ENCODE measurements at places on chromosomes 2 and 18.

DNA sequence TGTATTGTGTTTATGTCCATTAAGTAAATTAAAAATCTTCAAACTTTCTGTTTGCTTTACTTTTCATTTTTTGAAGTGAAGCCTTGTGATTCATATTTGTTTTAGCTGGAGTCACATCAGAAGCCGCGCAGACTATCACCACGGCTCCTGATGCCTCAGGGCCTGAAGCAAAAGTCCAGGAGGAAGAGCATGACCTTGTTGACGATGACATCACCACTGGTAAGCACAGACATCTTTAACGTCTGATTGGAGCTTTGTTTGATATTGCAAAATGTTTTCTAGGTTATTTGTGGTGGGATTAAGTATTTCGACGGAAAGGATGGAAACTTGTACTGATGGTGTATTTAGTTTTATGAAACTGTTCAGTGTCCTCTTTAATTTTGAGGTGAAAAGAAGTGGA is 164.8 kb downstream of the WDR7 start:
- H3K4me3 ChIP-seq: no peak overlapping the region
- no peak overlapping the region for H3K27ac ChIP-seq
- no peak for DNase-seq
- H3K36me3 ChIP-seq: peaks cover 4% of the 10 kb centered on the region
- no peaks in the 10 kb centered on the region for H3K27me3 ChIP-seq

- no peaks in the 10 kb centered on the region for H3K27me3 ChIP-seq
- no peak for DNase-seq
- H3K27ac ChIP-seq: no peak overlapping the region
- H3K36me3 ChIP-seq: no peaks in the 10 kb centered on the region
- no peaks in the 10 kb centered on the region for H3K4me1 ChIP-seq
- no peak overlapping the region for H3K4me3 ChIP-seq
Measured at GRCh38 chr2:139457873-139458272, 677.7 kb upstream of the NXPH2 start.

DNA sequence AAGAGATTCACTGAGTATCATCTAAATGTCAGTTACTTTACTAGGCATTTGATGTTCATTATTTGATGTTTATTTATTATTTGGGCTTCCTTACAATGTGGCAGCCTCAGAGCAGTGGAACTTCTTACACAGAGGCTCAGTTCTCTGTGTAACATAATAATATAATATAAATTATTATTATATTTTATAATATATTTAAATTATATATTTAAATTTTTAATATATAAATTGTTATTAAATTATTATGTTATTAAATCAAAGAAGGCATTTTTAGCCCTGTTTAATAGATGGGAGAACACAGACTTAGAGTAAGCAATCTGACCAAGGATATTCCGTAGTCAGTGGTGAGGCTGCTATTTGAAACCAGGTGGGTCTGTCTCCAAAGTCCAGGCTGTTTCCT is 315.3 kb upstream of the SKOR2 start:
- no peaks in the 10 kb centered on the region for H3K36me3 ChIP-seq
- no peaks in the 10 kb centered on the region for H3K4me1 ChIP-seq
- H3K27ac ChIP-seq: no peak overlapping the region
- H3K27me3 ChIP-seq: peaks cover 8% of the 10 kb centered on the region
- no peak overlapping the region for H3K4me3 ChIP-seq

DNA sequence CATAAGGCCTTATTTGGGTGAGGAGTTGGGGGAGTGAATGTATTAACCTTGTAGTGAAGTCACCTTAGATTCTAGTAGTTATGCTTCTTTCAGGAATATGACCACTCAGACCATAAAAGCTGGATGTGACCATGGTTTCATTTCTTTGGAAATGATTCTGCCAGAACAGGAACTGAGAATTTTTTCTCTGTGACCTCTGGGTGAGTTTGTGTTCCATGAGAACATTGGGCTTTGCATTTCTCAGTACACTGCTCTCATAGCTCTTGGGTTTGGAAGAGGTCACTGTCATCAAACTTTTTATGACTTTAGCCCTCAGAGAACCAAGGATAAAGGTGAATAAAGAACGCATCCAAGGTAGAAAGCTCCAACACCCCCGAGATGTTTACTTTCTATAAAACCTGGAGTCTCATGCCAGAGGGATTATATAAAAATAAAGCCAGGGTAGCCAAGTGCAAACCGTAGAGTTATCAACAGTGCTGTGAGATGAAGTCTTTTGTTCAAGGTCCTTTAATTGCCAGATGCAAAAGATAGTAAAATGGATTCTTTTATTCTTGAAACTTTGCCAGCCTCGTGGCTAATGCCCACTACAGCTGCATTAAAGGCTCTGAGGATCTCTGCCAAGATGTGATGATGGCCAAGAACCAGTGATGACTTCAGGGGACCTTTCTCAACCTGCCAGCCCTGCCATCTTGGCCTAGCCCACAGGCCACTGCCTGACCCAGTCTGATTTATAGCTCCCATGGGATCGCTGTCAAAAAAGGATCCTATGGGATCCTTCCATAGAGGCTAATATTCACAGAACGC is 27.8 kb upstream of the MAT2A start:
- H3K36me3 ChIP-seq: no peaks in the 10 kb centered on the region
- no peak for DNase-seq
- no peaks in the 10 kb centered on the region for H3K27me3 ChIP-seq
- no peak overlapping the region for H3K27ac ChIP-seq
- no peak overlapping the region for H3K4me3 ChIP-seq

GRCh38 chr2:177721087-177721486 is 328.5 kb downstream of the AGPS start:
- H3K27ac ChIP-seq: no peak overlapping the region
- no peaks in the 10 kb centered on the region for H3K36me3 ChIP-seq
- no peaks in the 10 kb centered on the region for H3K27me3 ChIP-seq
- no peaks in the 10 kb centered on the region for H3K4me1 ChIP-seq
- H3K4me3 ChIP-seq: no peak overlapping the region

GRCh38 chr2:221929259-221929658 is 357.2 kb upstream of the EPHA4 start:
- no peaks in the 10 kb centered on the region for H3K27me3 ChIP-seq
- H3K27ac ChIP-seq: no peak overlapping the region
- no peak overlapping the region for H3K4me3 ChIP-seq
- H3K4me1 ChIP-seq: no peaks in the 10 kb centered on the region
- no peaks in the 10 kb centered on the region for H3K36me3 ChIP-seq
- no peak for DNase-seq

DNA sequence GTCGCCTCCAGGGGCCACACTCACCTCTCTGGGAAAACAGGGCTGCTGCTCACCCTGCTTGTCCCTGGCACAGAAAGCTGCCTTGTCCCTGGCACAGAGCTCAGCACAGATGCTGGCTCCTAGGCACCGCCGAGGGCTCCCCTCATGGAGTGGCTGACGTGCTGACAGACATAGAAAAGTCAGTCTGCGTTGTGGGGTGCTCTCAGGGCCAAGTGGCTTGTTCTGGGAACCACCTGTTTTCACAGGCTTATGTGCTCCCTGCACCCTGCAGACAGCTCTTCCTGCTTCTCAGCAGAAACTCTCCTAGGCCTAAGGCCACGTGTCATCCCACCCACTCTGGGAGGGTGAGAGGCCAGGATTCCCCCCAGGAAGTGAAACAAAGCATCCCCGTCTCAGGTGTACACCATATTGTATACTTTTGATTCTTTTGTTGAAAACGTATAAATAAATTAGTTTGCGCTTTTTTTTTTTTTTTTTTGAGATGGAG is 84.7 kb upstream of the TMEM200C start:
- H3K4me3 ChIP-seq: no peak overlapping the region
- H3K4me1 ChIP-seq: no peaks in the 10 kb centered on the region
- no peak for DNase-seq

DNA sequence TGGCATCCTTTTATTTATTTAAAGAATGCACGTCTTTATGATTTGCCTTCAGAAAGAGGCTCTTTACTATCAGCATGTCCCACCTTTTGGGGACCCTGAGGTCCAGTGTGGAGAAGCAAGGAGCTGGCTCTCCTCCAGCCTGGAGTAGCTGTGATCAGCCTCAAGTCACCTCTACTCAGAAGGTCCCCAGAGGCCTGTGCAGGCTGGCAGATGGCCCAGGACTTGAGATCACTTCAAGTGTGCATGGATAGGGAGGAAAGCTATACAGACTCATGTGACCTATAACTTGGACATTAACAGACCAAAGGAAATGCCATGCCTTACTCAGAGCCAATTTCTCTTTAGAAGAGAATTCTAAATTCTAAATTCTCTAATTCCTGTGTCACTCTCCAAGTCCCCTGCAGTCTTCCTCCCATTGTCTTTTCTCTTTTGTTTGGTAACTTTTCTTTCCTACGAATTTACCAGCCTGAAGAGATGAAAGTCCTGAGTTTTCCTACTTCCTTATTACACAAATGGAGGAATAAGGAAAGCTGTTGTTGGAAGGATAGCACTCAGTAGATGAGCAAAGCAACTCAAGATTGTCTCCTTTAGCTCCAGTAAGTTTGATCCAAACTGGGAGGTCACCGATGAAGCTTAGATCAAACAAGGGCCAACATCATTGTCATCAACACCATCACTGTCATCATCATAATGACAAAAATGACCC is 163.9 kb downstream of the GFPT1 start:
- no peaks in the 10 kb centered on the region for H3K27me3 ChIP-seq
- no peak overlapping the region for H3K27ac ChIP-seq
- DNase-seq: no peak
- H3K4me1 ChIP-seq: no peaks in the 10 kb centered on the region
- H3K36me3 ChIP-seq: no peaks in the 10 kb centered on the region

DNA sequence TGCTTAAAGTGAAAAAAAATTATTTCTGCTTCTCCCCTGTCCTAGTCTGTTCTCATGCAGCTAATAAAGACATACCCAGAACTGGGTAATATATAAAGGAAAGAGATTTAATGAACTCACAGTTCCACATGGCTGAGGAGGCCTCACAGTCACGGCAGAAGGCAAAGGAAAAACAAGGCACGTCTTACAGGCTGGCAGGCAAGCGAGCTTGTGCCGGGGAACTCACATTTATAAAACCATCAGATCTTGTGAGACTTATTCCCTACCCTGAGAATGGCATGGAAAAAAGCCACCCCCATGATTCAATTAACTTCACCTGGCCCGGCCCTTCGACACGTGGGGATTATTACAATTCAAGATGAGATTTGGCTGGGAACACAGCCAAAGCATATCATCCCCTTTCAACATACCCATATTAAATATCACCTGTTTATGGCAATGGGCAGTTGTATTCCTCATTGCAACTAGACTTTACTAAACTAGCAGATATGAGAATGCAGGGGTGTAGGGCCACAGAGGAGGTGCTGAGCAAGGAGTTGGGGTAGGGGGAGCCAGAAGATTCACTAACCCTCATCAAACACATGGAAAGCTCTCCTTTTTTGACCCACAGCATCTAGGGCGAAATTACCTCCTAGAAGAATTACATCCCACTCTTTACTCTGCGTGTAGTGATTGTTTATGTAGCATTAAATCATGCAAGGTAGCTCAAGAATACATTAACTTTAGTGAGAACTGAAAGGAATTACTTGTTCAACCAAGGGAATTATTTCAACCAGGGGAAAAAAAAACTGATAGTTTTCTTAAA is 183.3 kb upstream of the DOK6 start:
- no peaks in the 10 kb centered on the region for H3K27me3 ChIP-seq
- H3K4me3 ChIP-seq: no peak overlapping the region
- H3K27ac ChIP-seq: no peak overlapping the region
- DNase-seq: no peak
- no peaks in the 10 kb centered on the region for H3K4me1 ChIP-seq
- no peaks in the 10 kb centered on the region for H3K36me3 ChIP-seq

DNA sequence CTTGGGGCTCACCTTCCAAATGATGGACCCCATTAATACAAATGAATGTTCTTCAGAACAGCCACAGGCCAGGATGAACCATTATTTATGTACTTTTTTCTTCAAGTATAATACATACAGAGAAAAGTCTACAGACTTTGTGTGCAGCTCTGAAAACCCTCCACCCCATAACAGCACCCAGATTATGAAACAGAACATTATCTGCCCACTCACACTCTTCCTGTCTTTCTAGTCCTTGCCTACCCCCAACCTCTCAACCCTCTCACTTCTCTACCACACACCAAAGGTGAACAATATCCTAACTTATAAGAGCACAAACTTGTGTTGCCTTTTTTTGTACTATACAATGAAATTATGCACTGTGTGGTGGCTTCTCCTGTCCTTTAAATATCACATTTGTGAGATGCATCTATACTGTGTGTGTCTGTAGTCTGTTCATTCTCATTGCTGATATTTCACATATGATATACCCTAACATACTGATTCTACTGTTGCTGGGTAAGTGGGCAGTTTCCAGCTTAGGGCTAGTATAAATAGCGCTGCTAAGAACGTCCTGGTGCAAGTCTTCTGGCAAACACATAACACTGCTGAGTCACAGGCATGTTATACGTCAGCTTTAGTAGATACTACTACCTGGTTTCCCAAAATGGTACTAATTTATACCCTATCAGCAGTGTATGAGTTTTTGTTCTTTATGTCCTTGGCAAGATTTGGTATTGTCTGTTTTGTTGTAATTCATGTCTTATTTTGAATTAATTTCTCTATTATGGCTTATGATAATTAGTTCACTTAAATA is 1.0 kb upstream of the NPHP1 start:
- no peaks in the 10 kb centered on the region for H3K27me3 ChIP-seq
- H3K27ac ChIP-seq: no peak overlapping the region
- H3K4me3 ChIP-seq: no peak overlapping the region
- peaks cover 28% of the 10 kb centered on the region for H3K4me1 ChIP-seq
- H3K36me3 ChIP-seq: peaks cover 17% of the 10 kb centered on the region

DNA sequence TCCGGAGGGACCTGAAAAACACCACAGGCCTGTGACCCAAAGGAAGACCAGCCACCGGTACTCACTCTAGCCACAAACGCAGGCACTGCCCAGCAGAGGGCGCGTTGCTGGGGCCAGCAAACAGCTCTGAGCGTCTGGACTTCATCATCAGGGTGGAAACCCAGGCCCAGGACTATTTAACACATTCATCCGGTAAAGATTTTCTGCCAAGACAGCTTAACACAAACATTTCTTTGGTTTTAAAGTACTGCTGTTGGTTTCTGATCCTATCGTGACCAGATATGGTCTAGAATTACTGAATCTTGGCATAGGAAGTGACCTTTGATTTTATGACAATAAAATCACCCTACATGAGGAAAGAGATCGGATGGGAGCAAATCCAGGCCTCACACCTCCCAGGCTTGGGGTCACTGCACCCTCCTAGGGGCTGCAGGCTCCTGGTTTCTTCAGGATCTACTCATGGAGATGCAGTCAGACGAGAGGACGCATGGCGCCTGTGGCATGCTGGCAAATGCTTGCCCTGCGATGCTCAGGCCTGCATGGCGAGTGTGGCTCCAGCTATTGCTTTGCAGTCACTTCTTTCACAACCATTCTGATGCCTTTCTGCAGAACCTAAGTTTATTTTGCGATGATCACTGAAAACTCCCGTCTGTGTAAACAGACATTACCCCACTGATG is 130.4 kb downstream of the COL4A4 start:
- DNase-seq: peak; percentile 7
- H3K27ac ChIP-seq: no peak overlapping the region
- H3K4me1 ChIP-seq: no peaks in the 10 kb centered on the region
- no peaks in the 10 kb centered on the region for H3K36me3 ChIP-seq
- H3K27me3 ChIP-seq: no peaks in the 10 kb centered on the region

DNA sequence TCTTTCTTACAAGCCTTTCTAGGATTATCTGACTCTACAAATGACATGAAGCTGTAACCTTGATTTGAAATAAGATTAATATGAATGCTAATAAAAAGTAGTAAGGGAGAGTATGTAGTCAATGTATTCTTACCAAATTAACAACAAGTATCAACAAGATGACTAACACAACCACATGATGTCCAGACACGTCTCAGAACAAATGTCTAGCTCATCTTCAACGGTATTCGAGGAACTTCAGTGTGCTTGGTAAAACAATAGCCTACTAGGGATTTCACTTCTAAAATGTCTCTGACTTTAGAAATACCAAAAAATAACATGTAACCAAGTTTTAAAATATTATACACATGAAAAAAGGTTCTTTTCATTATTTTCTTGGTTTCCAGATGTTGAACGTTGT is 3.4 kb downstream of the HDLBP start:
- H3K27ac ChIP-seq: no peak overlapping the region
- peaks cover 64% of the 10 kb centered on the region for H3K4me1 ChIP-seq
- H3K27me3 ChIP-seq: no peaks in the 10 kb centered on the region
- DNase-seq: no peak
- peaks cover 14% of the 10 kb centered on the region for H3K36me3 ChIP-seq

All from DND-41 (cell line).